ENCODE measurements at places on chromosomes 7 and 10.

DNA sequence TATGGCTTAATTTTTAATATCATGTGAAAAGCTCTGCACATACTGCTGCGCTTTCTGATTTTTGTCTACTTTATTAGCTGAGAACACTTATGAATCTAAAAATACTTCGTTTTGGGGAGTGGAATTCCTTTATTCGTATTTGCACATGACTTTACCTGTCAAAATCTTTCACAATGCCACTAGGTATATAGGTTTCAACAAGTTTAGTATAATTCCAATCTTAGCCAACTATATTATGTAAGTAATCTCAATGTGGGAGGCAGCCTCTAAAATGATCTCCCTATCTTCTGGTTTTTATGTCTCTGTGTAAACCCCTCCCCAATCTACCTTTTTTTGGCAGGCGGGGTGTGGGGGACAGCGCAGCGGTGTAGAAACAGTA lies 55.3 kb downstream of the PARD3 start:
- no peak for DNase-seq

GRCh38 chr7:49643321-49643720 lies 130.1 kb upstream of the VWC2 start:
- no peak for DNase-seq

DNA sequence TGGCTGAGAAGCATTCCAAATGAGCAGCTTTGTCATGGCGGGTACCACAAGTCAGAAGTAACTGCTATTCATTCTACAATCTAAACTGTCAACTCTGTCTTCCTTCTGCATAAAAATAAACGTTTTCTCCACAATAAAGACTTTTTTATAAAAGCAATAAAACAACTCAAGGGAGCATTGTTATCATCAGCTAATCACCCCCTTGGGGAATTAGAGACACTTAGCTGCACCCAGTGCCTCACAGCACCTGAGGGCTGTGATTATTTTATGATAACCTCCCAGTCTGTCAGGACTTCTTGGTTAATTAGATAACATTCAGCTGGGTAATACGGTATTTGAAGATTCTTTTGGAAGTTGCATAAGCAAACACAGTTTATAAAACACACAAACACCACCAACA lies 155.6 kb downstream of the PPP1R3A start:
- DNase-seq, result no peak

DNA sequence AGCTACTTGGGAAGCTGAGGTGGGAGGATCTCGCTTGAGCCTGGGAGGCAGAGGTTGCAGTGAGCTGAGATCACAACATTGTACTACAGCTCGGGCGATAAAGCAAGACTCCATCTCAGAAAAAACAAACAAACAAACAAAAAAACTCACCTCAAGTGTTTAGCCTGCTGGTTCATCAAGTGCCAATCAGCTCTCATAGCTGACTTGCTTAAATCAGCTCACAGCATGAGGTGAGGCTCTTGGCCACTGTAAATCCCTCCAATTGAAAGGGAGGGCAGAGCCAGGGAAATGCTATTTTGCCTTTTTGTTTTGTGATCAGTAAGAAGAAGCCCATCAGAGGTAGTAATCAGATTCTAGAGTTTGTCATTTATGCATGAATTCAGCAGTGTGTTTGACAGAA lies 112.3 kb downstream of the RAB11FIP2 start:
- no peak for DNase-seq

DNA sequence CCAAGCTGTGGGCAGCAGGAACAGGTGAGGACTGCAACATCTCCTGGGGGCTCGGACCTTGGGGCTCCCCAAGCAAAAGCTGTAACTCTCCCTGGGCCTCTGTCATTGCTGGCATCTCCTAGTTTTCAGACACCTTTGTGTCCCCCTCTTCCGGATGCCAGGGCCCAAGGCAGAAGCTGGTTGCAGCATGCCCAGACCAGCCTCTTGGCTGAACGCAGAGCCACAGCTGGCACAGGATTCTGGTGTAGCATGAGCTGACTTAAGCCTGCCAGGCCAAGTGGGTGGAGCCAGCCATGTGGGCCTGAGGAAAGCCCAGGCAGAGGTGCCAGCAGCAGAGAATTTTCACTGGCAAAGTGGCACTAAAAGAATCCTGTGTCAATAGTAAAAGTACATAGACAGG lies 43.5 kb downstream of the ZWINT start:
- DNase-seq, result no peak

GRCh38 chr7:14892961-14893360 lies 9.6 kb downstream of the DGKB start:
- no peak for DNase-seq

GRCh38 chr10:3772361-3773171 lies 12.4 kb downstream of the KLF6 start:
- no peak for DNase-seq

DNA sequence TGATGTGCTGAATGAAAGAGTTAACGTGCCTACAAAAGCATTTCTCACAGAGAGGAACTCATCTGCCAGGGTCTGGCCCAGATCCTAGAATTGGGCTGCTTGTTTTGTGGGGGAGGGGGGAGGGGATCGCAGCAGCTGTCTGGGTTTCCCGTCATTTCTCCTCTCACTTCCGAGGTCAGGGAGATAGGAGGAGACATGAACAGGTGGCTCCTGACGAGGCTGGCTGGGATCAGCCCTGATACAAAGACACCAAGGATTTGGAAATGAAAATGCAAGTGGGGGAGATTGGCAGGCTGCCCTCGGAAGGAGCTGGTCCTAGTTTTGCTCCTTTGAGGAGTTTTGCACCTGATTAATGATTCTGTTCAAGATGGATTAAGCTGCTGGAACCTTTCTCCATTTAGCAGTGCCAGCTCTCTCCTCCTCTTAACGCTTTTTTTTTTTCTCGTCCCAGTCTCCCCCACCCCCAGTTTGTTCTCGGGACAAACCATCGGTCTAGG lies 86.8 kb upstream of the KMT2C start:
- peak; percentile 55 for DNase-seq

DNA sequence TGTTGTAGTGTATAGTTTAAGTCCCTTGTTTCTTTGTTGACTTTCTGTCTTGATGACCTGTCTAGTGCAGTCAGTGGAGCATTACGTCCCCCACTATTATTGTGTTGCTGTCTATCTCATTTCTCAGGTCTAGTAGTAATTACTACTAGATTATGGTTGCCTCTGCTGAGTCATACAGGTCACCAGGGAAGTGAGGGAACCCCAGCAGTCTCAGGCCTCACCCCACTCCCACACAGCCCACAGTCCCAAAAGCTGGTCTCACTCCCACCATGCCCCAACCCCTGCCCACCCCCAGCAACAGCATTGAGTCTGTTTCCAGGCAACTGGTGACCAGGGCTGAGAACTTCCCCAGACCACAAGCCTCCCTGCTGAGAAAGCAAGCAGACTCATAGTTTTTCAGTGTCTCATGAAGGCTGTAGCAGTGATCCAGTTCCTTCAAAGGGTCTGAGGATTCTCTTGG lies 88.0 kb downstream of the PLXDC2 start:
- DNase-seq, result no peak

GRCh38 chr10:37952926-37953325 lies 23.5 kb downstream of the ZNF25 start:
- DNase-seq, result no peak

DNA sequence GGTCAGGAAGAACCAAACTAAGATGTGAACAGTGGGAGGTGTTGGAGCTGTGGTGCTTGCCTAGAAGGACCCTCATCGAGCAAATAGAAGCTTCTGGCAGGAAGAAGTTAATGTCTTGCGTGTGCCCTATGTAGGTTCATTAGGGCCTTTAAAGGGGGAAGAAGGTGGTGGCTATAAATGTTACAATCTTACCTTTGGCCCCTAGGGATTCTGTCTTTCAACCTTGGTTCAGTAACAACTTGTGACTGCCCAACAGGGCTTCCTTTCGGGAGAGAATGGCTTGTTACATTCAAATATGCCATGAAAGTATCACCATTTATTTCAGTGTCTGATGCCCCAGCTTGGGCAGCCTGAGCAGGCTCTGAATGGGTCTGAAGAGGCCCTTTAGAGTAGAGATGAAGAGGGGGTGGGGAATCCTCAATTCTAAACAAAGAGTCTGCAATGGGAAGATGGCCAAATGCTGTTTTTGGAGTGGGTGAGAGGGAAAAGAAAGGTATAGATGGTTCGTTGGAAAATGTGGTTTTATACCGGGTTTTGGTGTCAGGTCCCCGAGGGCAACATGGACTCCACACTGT lies 108.0 kb downstream of the TCF7L2 start:
- peak; percentile 5 for DNase-seq

- no peak for DNase-seq
These were observed 672.2 kb downstream of the INHBA start for GRCh38 chr7:41030673-41031072.

GRCh38 chr7:30795161-30795948 lies 24.1 kb downstream of the MINDY4 start:
- DNase-seq, result no peak

DNA sequence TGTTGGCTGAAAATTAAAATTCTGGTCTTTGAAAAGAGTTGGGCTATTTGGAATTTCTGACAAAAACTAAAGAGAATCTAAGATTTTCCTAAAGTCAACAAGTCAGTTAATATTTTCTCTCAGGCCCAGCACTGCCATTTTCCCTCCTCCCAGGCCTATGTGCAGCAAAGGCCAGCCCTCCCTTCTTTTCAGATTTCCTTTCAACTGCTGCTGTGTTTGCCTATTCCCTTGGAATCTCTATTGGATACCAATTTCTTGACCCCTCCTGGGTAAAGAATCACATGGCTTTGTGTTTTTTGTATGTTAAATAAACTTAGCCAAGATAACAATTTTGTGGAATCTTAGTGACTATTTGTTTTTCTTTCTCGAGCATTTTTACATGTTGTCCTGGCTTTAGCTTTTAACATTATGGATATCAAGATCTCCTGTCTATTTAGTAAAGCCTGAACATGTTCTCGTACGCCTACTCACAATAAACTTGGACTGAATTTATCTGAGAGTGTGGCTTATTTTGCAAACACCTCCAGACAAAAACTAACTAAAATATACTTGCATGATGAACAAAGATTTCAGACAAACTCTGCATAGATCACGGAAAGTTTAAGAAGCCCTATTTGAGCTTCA lies 19.9 kb downstream of the MACC1 start:
- DNase-seq, result no peak

DNA sequence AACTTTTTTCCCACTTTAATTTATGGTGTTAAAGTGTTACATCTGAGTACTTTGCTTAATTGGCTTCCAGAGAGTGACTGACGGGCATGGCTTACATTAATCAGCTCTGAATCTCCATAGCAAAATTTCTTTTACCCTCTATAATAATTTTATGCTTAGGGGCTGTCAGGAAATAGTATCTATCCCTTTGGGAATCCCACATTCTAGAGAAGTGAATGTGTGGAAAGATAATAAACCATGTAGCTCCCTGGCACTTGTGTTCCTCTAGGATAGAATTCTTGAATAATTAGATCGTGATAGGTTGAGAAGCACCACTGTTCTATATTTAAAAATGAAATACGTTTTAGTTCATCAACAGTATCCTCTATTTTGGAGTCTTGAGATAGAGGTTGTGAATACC lies 89.6 kb downstream of the DNAJB9 start:
- DNase-seq, result no peak

- no peak for DNase-seq
These were observed 107.0 kb downstream of the ADARB2 start for GRCh38 chr10:1630304-1630703.

- no peak for DNase-seq
These were observed 105.4 kb upstream of the KIF5B start for GRCh38 chr10:32161586-32161985.

DNA sequence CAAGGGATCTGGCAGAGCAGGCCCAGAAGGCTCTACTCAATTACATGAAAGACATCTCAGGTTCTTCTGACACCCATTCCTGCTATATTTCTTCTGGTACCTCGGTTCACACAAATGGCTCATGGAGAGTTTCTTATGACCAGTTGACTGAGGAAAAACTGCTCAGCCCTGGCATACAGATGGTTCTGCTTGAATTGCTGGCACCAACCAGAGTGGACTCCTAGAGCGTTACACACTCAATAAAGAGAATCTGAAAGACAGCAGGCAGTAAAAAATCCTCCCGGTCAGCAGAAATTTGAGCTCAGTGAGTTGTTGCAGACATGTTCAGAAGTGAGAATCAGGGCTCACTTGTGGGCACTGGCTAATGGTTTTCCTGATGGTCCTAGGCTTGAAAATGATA lies 434.4 kb downstream of the TCERG1L start:
- DNase-seq, result no peak

GRCh38 chr7:142581341-142581740 lies 167.9 kb upstream of the PRSS1 start:
- no peak for DNase-seq

DNA sequence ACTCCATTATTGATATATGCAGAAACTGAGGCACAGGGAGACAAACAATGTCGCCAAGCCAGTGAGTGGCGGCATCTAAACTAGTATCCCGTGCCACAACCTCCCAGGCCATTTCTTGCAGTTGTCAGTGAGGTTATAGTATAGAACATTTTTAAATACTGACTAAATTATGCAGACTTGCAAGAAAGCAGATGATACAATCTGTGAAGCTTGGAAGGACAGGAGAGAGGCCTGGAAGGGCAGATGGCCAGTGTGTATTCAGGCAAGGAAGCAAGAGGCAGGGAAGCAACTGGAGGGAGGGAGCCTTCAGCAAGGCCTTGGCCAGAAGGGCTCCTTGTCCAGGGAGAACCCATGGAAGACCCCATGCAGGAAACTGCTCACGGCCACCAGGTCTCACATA lies 110.3 kb upstream of the APBB1IP start:
- DNase-seq, result no peak

DNA sequence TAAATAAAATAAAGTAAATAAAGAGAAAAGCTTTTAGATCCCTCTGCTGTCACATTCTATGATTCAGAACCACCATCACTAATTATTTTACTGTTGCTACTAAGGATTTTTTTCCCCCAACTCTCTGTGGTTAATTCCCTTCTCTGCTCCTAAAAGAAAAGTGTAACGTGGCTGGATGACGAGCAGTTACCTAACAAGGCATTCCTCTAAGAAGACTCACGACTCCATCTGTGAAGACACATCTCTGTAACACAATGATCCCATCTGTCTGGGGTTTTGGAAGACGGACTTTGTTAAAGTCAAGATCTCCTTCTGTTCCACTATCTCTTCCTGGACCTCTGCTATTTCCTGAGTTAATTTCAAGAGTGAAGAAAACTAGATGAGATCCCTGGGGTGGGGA lies 179.9 kb downstream of the SFMBT2 start:
- DNase-seq, result no peak

GRCh38 chr7:131364767-131365344 lies 37.2 kb downstream of the MKLN1 start:
- DNase-seq, result no peak

DNA sequence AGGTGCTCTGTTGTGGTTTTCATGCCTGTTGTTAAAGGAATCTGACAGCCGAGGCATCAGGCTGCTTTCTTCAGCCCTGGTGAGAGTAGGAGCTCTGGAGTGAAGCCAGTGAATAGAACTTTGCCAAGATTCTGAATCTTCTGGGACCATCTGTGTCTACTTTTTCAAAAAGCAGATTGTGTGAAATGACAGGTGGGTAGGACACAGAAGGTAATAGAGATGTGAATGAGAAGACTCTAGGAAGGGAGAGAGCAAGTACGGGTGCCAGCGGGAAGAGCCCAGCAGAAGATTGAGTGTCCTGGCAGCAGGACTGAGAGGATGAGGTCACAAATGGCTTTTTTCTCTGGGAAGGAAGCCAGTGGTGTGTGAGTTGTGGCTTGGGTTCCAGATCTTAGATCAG lies 429.2 kb downstream of the SDK1 start:
- no peak for DNase-seq

All from NCI-H2107 (cell line).